ENCODE measurements at places on chromosomes 7 and 10. TPM values are rescaled to one million over a fixed set of nuclear protein-coding genes. Genes with fewer than 3 reads are reported as not detected.

Gene TFPI2
- not detected for total RNA-seq

Gene TEX36
- total RNA-seq = not detected

- no peak for DNase-seq
These were observed 88.9 kb downstream of the KCNMA1 start for GRCh38 chr10:77548671-77549070.

GRCh38 chr7:123789206-123789784 lies 40.5 kb upstream of the WASL start:
- DNase-seq = no peak

GRCh38 chr10:42987121-42987541 lies 89.7 kb upstream of the RET start:
- DNase-seq = no peak

DNA sequence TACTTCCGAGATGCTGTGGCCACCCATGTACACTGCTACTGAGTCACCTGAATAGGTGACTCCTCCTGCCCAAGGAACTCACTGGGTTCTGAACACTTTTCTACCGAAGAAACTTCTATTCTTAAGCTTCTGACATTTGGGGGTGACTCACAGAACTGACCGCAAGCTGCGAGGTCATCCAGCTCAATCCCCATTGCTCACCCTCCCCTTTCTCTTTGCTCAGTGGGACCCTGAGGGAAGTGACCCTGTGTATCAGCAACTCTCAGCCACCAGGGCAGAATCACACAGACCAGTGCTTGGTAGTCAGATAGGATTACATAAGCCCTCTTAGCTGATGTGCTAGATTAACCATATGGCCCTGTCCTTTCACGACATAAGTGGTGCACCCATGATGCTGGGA lies 46.3 kb downstream of the INSYN2A start:
- no peak for DNase-seq

- no peak for DNase-seq
These were observed 83.5 kb upstream of the WAC start for GRCh38 chr10:28449382-28449781.

DNA sequence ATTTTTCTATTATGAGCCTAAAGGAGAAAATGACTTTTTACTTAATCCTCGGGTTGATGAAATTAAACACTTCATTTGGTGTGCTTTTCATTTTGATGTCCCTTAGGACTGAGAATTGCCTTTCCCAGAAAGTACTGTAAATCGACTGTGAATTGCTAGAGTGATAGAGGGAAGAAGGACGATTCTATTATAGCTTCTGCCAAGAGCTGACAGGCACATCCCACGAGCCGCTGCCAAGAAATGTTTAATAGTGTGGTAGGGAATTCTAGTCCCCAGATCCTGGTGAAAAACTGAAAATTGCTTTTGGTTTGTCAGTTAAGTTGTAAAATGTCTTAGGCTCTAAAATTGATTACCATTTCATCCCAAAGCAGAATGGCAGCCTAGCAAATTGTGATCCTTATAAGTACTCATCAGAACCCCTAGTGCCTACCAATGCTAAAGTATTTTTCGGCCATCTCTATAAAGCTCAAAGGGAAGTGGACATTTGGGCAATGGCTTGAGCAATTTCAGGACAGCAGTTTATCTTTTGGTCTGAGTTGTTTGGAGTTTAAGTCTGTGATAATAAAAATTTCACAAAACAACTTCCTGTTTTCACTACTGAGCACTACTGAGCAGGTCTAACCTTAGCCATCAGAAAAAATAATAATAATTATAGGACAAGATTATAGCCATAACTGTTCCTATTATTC lies 44.6 kb upstream of the HYCC1 start:
- no peak for DNase-seq
